ENCODE measurements at places on chromosomes 16 and 17.
A peak's percentile ranks its signal among the peaks of the same experiment; 100 is the strongest.

- DNase-seq: no peak
Measured at GRCh38 chr16:67283039-67283825, 3.9 kb downstream of the PLEKHG4 start.

- no peak for DNase-seq
Measured at GRCh38 chr16:68070806-68071517, 14.2 kb upstream of the NFATC3 start.

DNA sequence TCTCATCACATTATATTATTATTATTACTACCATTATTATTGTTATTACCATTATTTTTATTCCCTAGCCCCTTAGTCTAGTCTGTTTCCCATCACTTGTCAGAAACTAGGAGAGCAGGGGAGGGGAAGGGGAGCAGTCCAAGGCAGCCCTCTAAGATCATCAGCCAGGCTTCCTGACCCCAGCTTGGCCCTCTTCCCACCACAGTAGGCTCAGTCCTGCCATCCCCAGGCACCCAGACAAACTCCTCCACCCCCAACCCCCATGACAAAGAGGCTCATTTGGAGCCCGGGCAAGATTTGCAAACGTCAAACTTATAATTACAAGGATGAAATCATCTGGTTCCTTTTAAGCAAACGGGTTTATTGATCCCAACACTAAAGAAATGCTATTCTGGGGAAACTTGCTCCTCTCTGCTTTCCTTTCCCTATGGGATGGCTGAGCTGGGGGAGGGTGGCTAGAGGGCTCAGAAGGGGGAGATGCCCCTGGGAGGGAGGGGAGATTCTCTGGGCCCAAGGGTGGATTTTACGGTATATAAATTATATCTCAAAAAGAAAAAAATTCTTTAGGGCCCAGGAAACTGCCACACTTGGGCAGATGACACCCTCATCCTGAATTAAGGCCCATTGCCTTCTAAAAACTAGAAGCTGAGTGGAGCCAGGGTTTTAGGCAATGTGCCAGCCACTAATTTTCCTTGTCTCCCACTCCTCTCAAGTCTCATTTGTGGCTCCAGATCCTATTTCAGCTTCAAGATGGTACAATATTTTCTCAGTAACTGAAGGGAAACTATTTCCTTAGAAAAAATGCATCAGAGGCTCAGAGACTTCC lies 4.4 kb upstream of the CBFB start:
- DNase-seq: no peak

- no peak for DNase-seq
Measured at GRCh38 chr17:57925361-57925990, 29.7 kb downstream of the CUEDC1 start.

DNA sequence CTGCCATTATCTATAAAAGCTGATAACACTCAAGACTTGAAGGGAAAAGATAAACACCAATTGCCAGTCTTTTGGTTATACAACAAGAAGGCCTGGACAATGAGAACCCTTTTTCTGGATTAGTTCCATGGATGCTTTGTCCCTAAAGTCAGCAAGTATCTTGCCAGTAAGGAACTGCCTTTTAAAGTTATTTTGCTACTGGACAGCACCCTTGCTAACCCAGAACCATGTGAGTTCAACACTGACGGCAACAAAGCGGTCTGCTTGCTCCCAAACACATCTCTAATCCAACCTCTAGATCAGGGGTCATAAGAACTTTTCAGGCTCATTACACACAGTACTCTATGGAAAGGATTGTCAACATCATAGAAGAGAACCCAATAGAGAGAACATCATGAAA lies 25.3 kb upstream of the ABCA6 start:
- no peak for DNase-seq

- no peak for DNase-seq
Measured at GRCh38 chr17:67025216-67025792, 19.1 kb upstream of the CACNG1 start.

GRCh38 chr16:15949210-15950160 lies at the start of gene ABCC1:
Gene ABCC1, plus strand, starts transcription at chr16:15949616. Its CDS starts 136 bp downstream, at chr16:15949752.
- DNase-seq: peak; percentile 48
